ENCODE measurements at places on chromosomes 3 and 15. TPM values are rescaled to one million over a fixed set of nuclear protein-coding genes. Genes with fewer than 3 reads are reported as not detected.

The NSUN3 gene
- total RNA-seq: 27.1 TPM

The ADGRG7 gene
- not detected for total RNA-seq

The ADPRH gene
- total RNA-seq: 5.1 TPM

The RETNLB gene
- total RNA-seq: not detected

The MITF gene
- not detected for total RNA-seq

The SKOR1 gene
- 0.16 TPM for total RNA-seq

The LSAMP gene
- not detected for total RNA-seq

The PLA2G4E gene
- total RNA-seq: not detected

The XXYLT1 gene
- total RNA-seq: 6.1 TPM

The ISLR gene
- total RNA-seq: not detected

The GPR149 gene
- total RNA-seq: not detected

The GPD1L gene
- total RNA-seq: 8.4 TPM
